ENCODE measurements at places on chromosomes 6 and 20. TPM values are rescaled to one million over a fixed set of nuclear protein-coding genes. Genes with fewer than 3 reads are reported as not detected.

GRCh38 chr20:62686869-62687830 lies 21.5 kb upstream of the NTSR1 start:
- no peak for DNase-seq

DNA sequence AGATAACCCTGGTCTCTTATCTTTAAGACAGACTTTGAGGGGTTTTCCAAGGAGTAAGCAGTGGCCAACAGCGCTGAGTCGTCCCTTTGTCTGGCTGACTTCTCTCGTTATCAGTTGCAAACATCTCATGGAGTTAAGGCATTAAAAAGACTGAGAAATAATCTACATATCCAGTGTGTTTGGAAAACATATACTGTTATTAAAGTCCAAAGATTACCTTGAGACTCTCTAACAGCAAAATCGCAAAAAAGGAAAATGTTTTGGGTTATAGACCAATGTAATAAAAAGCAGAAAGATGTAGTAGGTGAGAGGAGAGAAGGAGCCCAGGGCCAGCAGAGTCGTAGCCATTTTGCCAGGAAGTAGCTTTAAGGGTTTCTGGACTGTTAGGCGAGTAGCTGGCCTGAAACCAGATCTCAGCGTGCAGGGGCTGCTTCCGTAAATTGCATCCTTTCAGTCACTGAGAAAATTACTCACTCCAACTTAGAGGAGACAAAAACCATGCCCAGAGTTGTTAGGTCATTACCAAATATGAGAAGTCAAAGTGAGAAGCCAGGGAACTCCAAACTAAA lies 24.6 kb downstream of the MYLK4 start:
- DNase-seq, result no peak

DNA sequence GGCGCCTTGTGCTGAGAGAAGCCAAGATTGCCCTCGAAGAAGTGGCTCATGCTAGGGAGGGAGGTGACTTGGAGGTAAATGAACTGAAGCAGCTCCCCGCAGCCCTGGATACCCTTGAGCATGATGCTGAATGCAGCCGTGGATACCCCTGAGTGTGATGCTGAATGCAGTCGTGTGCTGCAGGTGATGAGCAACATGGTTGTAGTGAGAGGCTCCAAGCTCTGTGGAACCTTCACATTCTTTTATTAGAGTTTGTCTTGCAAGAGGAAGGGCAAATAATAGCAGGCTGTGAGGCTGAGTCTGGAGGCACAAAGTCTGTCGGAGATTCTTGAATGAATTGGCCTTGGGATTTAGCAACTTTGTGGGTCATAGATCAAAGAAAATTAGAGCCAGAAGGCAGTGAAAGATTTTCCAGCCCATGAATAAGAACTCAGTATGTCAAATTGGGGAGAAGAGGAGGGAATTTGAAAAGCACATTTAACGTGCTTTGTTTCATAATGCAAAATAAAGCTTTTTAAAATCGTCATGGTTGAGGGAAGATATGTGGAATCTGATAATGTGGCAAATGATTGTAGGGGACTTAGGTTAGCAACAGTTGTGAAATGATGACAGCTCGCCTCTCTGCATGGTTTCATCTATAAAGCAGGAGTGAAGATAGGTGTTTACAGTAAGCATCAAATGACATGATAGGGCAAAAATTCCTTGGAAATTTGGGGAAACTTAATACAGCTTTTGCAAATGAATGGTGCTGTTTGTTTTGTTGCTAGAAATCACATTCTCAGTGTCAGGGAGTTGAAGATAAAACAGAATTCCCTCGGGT lies 120.1 kb upstream of the TIAM2 start:
- DNase-seq, result no peak

DNA sequence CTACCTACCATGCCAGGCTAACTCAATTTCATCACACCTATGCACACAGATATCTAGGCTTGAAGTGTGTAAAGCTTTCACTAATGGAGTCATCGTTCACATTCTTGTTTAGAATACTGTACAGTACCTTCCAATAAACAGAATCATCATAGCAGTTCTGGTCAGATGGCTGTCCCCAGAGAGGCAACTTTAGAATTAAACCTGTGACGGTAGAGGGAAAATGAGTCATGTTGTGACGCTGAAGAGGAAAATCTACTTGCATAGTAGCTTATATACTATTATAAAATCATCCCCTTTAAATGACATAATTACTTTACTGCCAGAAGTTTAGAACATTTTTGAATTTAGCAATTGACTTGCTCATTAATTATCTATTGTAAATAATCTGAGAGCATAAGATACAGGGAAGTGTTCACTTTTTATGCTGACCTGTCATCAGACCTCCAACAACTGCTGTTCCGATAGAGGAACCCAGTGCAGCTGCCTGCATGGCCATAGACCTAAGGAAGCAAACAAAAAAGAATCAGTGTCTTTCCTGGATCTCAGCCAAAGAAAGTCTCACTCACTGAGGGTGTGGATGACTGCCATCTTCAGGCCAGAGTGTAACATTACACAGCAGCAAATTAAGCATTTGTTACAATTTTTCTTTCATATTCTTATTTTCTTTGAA lies 29.8 kb downstream of the RHAG start:
- DNase-seq, result no peak

DNA sequence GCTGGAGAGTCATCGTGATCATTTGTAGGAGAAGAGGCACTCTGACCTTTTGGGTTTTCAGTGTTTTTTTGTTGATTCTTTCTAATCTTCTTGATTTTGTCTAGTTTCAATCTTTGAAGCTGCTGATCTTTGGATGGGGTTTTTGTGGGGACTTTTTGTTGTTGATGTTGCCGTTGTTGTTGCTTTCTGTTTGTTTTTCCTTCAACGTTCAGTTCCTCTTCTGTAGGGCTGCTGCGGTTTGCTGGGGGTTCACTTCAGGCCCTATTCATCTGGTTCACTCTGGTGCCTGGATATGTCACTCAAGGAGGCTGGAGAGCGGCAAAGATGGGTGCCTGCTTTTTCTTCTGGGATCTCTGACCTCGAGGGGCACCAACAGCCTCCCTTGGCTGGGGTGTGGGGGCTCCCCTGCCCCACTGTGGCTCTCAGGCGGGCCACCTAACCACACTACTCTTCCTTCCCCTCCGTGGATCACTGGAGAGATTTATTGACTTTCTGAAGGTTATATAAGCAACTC lies 21.5 kb upstream of the TMEM244 start:
- no peak for DNase-seq

GRCh38 chr20:10260316-10260715 lies 41.7 kb downstream of the SNAP25 start:
- no peak for DNase-seq

DNA sequence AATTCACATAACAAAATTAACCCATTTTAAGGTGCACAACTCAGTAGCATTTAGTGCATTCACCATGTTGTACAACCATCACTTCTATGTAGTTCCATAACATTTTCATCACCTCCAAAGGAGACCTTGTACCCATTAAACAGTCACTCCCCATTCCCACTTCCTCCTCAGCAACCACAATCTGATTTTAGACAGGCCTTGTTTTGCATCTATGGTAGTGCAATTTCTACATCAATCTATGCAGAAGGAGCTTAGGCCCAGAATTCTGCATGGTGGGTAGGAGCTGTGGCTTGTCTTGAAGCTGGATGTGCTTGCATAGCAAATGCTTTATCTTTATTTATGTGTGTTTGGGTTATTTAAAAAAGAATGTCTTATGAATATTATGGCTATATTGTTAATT lies 13.5 kb upstream of the HLA-DQA1 start:
- DNase-seq, result no peak

The GCLC gene
- total RNA-seq, result 21.8 TPM

DNA sequence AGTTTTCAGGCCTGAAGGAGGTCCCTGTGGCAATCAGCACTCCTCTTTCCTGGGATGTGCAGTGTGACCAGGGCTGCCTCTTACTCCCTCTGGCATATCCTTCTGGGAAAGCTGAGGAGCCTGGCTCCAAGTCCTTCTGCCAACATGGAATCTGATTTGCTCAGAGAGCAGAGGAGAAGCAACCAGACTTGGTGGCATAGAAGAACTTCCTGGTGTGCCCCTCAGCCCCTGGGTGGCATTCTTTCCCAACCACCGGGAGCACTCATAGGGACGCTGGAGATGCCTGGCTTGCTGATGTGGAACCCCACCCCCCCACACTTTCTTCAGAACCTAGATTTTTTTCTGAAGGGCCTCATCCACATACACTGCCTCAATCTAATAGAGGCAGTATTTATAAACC lies 107.6 kb upstream of the TRAF3IP2 start:
- DNase-seq, result no peak

The TNF gene
- 0.93 TPM for total RNA-seq

DNA sequence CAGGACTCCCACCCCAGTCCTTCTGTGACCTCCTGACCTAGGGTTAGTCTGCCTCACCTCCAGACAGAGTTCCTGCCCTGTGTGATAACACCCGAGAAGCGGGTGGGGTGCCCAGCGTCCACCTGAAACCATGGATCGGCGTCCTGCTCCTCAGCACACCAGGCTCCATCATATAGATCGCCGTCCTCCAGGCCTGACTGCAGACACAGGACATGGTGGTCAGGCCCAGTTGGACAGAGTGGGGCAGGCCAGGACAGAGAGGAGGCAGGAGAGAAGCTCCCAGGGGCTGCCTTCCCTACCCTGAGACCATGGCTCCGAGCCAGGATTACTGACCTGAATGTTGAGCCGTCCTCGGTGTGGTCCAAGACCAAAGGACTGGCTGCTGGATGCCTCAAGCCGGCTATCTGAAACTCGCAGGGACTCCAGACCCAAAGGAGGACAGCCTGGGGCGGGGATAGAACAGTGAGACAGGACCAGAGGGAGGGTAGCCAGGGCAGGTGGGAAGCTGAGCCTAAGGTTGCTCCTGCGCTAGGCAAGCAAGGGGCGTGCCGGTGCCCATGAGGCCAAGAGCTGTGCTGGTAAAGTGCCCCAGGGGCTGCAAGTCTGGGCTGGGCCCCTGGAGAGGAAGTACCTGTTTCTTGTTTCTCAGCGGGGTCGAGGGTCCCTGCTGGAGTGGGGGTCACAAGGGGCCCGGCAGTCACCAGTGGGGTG lies 2.2 kb downstream of the CPXM1 start:
- DNase-seq, result no peak

The TRPC4AP gene
- 42.6 TPM for total RNA-seq

DNA sequence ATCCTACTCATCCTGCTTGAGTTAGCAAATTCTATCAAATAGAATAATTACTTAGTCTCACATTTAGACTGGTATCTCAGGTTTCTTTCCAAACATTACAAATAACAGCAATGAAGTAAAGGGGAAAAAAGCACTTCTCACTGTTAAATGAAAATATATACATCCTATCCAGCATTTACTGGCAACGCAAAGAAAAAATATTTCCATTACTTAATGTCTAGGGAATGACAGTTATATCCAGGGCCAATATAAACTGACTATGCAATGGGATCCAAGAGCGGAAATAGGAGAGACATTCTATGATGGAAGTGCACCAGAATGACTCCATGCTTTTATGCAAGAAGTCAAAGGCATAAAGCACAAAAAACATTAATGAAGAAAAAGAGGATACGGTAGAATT lies 60.3 kb downstream of the ME1 start:
- DNase-seq, result no peak

- DNase-seq, result no peak
These were observed 22.2 kb downstream of the CST8 start for GRCh38 chr20:23513164-23513563.

GRCh38 chr20:61263084-61263695 lies 11.1 kb downstream of the CDH4 start:
- DNase-seq, result no peak

GRCh38 chr6:115067690-115068447 lies 725.0 kb upstream of the HS3ST5 start:
- no peak for DNase-seq

DNA sequence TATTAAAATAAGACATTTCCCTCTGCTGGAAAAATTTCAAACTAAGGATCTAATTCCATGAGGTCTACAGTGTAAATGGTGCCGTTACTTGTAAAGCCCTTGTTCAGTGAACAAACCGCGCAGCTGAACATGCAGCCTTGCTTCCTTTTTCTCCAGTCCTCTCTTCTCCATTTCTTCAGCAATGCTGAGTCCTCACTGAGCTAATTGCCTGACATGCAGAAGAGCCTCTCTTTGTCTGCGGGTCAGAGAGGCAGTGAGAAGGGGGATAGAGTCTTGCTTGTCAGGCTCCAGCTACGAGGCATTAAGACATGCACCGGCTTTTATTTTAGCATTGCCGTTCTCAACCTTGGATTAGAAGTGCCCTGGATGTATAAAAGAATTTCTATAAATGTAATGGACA lies 25.7 kb downstream of the ZDHHC14 start:
- no peak for DNase-seq

The ZSWIM1 gene
- total RNA-seq, result 6.5 TPM

- no peak for DNase-seq
These were observed 91.7 kb downstream of the COL19A1 start for GRCh38 chr6:69957985-69958559.

- no peak for DNase-seq
These were observed 24.0 kb downstream of the HBS1L start for GRCh38 chr6:135030532-135031178.

The TRAPPC3L gene
- 0.33 TPM for total RNA-seq

DNA sequence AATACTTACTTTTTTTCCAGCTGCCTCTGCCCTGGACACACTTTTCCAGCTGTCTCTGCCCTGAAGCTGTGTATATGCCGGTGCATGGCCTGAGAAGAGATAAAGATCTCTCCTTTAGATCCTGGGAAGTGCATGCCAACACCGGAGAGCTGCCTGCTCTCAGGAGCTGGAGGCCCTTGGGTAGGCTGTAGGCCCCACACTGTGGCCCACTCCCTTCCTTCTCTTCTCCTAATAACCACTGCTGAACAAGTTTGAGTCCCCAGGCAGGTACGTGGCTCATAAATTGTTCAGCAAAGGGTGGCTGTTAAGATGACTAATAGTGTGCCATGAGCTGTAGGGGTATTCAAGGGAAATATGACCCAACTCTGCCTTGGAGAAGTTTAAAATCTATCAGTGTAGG lies 102.5 kb downstream of the CD24 start:
- DNase-seq, result no peak

The MCHR2 gene
- not detected for total RNA-seq

- no peak for DNase-seq
These were observed 58.5 kb downstream of the AHI1 start for GRCh38 chr6:135438907-135439535.

- no peak for DNase-seq
These were observed 13.2 kb downstream of the MAP3K7 start for GRCh38 chr6:90573624-90574023.

DNA sequence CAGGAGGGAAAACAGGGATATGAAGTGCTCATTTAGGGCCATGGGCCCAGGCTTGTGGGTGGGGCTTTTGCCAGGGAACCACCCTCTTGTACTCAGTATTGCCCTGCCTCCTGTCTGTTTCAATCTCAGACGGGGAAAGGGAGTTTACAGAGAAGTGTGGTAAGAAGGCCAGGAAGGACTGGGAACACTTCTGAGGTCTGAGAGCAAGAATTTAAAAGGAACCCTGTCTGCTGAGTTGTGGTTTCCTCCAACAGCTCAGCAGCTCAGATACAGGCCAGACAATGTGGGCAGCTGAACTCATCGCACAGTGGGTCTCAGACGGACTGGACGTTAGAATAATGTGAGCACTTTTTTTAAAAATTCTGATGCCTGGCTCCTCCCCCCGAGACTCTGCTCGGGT lies 354.1 kb upstream of the ARID1B start:
- no peak for DNase-seq

GRCh38 chr6:28947831-28948270 lies 24.1 kb upstream of the TRIM27 start:
- no peak for DNase-seq

Data from posterior vena cava (tissue), 2 donors.